ENCODE measurements at places on chromosomes 2 and 18. TPM values are rescaled to one million over a fixed set of nuclear protein-coding genes. Genes with fewer than 3 reads are reported as not detected.
A peak's percentile ranks its signal among the peaks of the same experiment; 100 is the strongest.

- DNase-seq: no peak
Measured at GRCh38 chr2:231356466-231356844, 39.1 kb upstream of the B3GNT7 start.

DNA sequence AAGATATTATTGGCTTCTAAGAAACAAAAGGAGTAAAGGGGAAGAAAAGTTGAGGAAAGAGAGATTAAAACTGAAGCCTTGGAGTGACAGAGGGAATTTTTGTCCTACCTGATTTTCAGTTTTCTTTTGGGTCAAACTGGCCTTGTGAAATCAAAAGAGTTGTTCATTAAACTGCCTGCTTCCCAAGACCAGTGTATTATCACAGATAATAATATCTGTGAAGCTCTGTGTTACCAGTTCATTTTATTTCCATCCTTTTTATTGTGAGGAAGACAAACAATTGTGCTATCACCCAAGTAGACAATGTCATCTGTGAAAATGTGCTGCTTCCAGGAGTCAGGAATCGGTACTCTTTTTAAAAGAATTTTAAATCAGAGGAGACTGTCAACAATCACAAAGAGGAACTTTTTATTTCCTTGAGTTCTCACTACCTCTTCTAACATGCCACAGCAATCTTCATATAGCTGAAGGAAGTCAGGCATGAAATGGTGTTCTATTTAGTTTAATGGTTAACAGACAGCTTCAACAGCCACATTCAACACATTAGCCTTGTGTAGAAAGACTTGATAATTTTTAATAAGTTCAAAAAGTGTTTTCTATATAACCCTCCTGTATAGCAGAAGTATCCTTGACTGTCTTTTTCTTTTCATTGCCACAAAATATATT is 554.8 kb downstream of the PIK3C3 start:
- DNase-seq: no peak

DNA sequence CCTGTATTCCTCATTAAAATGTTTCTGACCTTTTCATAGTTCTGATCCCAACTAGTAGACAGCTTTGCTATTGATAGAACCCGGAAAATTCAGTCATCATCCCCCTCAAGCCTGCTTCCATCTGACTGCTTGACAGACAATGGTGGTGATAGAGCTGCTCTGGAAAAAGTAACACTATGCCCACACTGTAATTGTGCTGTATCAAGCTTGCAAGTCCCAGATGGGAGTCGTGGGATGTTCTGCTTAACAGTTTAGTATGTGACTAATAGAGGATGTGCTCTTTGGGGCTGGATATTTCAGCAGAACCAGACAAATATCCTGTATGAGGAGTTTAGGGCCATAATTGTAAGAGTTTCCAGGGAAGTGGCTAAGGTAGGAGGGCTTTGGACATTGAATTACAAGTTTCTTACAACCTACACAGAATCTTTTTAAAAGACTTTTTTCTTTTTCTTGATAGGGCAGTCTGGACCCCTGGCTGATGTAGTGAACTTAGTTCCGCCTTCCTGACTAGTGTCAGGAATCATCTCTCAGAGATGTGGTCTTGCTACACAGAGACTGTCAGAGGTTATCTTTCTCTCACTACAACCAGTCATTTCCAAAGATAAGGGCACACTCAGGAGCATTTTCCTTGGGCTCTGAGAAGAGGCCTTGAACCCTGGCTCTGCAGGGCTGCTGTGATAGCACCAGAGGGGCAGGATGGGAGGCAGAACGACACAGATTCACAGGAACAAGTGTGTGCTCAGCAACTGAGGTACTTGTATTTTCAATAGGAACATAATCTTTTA is 158.0 kb upstream of the RBMS1 start:
- no peak for DNase-seq

NPHP1 gene
- total RNA-seq: 5.5 TPM

GRCh38 chr2:231810905-231811304 is 24.7 kb downstream of the COPS7B start:
- DNase-seq: peak; percentile 8

GRCh38 chr2:198371921-198372543 is 567.6 kb downstream of the PLCL1 start:
- peak; percentile 58 for DNase-seq

GRCh38 chr18:21897811-21898210 is 157.2 kb downstream of the MIB1 start:
- DNase-seq: peak; percentile 63

IFIH1 gene
- total RNA-seq: 5.1 TPM

GPBAR1 gene
- 1.1 TPM for total RNA-seq

DNA sequence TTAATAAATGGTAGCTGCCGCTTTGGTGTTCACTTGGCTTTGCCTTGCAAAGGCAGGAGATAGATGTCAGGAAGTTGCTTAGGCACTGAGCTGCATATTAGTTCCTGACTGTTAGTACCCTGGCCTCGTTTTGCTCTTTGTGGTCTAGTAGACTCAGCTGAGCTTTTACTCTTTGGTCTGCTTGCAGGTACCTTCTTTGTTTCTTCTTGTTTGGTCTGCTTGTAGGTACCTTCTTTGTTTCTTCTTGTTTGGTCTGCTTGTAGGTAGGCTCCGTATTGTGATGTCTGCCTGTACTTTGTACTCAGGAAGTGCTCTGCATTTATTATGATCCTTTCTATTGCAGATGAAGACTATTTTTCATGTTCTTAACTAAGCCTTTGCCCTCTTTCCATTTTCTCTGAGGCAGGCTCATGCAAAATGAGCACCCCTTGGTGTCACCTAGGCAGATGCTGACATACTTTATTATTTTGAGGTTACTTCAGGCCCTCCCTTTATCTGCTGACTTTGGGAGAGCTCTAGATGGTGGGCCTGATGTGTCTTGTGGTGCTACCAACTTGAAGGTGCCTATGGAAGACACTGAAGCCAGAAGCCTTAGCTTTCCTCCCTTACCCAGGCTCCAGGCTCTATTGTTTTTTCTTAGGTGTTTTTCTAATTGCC is 6.0 kb downstream of the RPIA start:
- DNase-seq: no peak

GRCh38 chr2:222228054-222228453 is 70.7 kb downstream of the PAX3 start:
- DNase-seq: peak; percentile 22

DNA sequence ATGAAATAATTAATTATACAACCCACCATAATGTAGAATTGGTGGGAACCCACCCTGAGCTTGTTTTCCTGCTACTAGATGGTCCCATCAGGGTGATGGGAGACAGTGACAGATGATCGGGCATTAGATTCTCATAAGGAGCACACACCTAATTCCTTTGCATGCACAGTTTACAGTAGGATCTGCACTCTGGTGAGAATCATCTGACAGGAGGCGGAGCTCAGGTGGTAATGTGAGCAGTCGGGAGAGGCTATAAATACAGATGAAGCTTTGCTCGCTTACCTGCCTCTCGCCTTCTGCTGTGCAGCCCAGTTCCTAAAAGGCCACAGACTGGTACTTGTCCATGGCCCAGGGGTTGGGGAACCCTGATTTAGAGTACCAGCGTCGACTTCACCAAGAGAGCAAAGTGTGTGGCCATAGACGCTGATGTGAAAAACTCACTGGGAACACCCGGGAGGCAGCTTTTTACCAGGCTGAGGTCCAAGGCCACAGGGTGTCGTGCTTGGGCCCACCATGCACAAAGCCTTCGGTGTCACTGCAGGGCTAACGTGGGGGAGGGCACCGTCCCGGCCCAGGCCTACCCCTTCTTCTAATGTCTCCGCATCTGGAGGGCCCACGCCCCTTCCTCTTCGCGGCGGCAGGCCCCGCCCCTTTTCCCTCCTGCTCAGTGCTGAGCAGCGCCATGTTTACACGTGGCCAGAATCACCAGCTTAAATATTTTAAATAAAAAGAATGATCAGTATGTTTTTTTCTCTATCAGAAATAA is 296.8 kb upstream of the HDAC4 start:
- DNase-seq: no peak

DNA sequence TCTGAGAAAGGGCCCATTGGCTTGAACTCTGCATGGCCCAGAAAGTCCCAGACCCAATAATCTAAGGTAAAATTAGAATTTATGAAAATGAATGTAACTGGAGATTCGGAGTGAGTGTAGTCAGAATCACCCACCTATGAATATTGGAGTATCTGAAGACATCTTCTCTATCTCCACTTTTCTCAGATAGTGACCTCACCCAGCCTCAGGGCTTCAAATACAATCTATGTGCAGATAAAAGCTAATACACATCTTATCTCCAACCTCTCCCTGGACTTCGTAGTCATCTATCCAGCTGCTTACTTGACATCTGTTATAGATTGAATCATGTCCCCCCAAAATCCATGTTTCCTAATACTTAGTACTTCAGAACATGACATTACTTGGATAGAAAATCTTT is 263.2 kb downstream of the RAD51AP2 start:
- DNase-seq: no peak

HRH4 gene
- 0.13 TPM for total RNA-seq

RFX8 gene
- 7.6 TPM for total RNA-seq

- DNase-seq: no peak
Measured at GRCh38 chr2:240922982-240923537, 16.9 kb downstream of the CROCC2 start.

DNA sequence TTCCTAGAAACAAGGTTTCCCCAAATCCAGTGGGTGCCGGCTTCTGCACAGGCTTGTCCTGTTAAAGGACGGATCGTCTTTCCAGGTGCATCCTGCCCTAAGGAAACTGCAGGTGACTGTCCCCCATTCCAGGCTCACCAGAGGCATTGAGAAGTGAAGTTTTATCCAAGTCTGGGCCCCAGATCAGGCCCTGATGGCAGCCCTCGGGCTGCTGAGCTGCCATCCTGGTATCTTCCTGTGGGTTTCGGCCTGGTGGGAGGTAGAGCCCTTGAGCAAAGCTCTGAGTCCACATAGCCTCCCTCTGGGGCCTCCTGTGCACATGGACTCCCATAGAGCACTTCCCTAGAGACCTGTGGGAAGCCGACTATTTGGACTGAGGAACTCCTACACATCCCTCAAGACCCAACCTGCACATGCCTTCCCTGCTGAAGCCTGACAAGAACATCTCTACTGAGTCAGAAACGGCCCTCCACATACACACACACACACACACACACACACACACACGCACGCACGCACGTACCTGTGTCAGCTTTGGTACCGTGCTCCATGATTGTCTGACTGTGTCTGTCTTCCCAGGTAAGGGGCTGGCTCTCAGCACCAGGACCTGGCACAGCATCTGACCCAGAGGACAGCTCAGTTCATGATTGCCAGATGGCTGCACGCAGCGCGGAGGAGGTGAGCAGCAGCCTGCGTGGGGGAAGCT is 16.4 kb downstream of the TNS1 start:
- no peak for DNase-seq

DNA sequence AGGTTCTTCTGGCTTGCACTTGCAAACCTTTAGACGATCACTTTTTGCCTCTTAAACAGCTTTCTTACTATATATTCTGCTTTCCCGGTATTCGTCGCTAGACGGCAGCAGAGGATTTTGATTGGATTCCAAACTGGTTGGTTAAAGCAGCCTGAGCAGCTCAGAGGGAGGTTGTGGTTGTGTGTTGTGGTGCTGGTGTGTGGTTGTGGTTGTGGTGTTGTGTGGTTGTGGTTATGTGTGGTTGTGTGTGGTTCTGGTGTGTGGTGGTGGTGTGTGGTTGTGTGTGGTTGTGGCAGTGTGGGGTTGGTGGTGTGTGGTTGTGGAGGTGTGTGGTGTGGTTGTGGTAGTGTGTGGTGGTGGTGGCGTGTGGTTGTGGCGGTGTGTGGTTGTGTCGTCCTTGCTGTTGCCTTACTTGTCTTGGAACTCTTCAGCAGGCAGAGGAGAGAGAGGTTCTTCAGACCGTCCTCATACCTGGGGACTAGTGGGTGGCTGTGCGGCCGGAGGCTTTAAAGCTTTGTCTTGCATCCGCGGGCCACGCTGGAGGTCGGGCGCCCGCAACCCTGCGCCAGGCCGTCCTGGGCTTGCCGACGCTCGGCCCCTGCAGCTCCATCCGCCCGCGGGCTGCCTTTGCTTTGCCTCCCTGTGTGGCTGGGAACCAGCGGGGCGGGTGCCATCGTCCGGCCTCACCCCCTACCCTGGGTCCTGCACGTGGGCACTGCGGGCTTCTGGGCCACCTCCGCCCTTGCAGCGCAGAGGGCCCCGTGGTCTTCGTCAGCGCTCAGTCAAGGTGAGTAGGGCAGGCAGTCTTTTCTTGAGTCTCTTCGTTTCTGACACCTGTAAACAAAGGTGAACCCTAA is 190.8 kb downstream of the ARHGAP28 start:
- peak; percentile 77 for DNase-seq

Data from myocyte (in vitro differentiated cells).